Sigmoid colon (tissue), 7 donors: ENCODE measurements at places on chromosomes 2 and 18. TPM values are rescaled to one million over a fixed set of nuclear protein-coding genes. Genes with fewer than 3 reads are reported as not detected.

GRCh38 chr2:64021578-64021977 is 2.4 kb upstream of the VPS54 start:
- DNase-seq, result no peak

- DNase-seq, result no peak
Measured at GRCh38 chr2:70769450-70769849, 1.4 kb upstream of the ADD2 start.

DNA sequence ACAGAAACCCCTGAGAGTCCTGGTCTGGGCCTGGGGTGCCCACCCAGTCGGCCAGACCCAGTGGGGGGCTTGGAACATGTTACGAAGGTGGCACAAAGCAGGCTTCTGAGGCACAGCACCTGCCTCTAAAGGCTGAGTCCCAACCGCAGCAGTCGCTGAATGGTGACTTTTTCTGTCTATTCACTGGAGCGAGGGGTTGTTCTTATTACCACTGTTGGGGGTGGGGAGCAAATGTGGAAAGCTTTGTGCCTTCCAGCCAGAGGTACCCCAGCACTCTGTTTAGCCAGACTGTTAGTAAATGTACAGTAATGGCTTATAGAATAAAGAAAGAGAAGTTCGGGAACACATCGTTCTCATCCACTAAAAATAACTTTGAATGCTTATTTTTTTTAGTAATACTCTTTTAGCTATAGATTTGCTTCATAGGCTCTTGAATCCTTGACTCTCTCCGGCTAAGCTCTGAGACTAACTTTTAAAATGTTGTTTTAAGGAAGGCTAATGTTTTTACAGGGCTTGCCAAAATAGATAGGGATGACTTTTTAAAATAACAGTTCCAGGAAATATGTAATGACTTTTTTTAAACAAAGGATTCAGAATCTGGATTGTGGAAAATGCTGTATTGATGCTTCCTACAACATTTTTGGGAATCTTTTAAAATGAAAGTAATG is 23.4 kb upstream of the PTPN2 start:
- no peak for DNase-seq

The GREB1L gene
- 6.9 TPM for total RNA-seq

The POTEJ gene
- not detected for total RNA-seq

The SPHKAP gene
- total RNA-seq, result 0.83 TPM

The TTN gene
- 6.7 TPM for total RNA-seq

The BBS5 gene
- total RNA-seq, result 8.2 TPM
